Esophagus muscularis mucosa (tissue), 4 donors: ENCODE measurements at places on chromosomes 4 and X.

DNA sequence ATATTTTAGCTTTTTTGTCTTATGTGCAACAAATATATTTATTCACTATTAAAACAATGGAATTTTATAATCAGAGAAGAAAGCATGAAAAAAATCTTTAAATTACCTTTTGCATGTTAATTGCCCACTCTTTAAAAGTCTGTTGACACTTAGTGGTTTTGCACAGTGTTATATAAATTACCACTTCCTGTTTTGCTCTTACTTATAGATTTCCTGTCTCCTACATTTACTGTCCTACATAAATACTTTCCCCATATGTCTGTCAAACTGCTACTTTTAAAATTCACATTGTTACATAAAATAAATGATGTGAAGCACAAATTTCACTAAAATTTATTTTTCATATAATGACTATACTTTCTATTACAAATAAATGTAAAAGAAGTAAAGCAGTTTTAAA, 161.1 kb upstream of the NDST4 start:
- DNase-seq: no peak

DNA sequence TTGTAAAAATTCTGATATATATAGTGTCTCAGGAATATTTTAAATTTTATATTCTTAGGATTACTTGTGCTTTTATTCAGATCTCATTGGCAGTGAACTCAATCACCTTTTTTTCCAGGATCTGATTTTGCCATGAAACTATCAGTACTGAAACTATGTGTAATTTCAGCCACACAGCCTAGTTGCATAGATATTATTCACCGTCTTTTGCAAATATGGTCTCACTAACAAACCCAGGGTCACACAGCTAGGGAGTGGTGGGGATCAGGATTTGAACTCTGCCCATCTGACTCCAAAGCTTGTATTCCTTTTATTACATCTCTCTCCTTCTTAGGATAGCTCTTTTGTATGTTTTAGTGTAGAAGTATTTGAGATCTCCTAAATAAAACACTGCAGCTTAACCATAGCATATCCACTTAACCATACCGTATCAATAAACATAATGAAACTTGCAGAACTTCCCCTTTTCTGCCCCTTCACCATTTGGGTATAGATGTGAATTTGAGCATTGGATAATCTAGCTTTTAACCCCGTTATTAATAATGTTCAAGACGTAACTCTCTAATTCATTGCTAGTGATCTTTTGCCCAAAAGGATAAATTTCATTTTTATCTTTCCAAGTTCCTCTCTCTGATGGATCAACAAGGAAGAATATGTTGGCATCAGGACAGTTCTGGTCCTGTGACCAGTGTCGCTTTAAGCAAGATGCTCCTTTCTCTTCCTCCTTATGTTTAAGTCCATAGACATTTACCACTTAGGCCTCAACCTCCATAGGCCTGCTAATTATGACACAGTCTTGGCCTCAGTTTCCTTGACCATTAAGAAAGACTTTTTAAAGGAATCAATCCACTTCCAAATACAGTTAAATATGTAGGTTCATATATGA, 74.6 kb downstream of the RAPGEF2 start:
- no peak for DNase-seq

DNA sequence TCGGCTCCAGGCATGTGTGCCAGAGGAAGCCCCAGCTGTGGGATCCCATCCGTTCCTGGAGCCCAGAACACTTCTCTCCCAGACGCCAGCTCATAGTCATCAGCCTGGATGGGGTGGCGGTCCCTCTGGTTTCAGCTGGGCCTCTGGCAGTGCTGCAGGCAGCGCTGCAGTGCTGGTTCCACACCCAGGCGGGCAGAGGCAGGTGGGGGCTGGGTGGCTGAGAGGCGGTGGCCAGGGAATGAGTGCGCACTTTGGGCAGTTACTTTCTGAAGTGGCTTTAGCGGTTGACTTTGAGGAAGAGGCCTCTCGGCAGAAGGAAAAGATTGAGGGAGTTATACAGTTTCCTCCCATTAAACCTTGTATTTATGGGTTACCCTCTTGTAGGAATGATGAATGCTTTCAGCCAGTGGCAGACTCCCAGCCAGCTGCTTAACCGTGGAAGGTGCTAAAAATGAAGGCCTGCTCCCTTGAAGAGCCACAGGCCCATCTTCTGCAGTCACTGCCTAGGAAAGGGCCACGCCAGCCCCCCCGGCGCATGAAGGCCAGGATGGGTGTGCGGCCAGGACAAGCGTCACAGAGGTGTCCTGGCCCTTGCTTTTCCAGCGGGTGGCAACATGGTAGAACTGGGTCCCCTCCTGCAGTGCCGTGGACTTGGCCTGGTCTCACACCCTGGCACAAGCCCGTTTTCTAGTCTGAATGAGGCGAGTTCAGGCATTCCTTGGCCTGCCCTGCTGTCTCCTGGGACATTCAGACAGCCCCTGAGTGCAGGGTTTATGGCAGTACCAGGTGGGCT, 9.9 kb downstream of the TADA2B start:
- no peak for DNase-seq

GRCh38 chrX:34382416-34382815, 250.3 kb upstream of the FAM47A start:
- DNase-seq: no peak

DNA sequence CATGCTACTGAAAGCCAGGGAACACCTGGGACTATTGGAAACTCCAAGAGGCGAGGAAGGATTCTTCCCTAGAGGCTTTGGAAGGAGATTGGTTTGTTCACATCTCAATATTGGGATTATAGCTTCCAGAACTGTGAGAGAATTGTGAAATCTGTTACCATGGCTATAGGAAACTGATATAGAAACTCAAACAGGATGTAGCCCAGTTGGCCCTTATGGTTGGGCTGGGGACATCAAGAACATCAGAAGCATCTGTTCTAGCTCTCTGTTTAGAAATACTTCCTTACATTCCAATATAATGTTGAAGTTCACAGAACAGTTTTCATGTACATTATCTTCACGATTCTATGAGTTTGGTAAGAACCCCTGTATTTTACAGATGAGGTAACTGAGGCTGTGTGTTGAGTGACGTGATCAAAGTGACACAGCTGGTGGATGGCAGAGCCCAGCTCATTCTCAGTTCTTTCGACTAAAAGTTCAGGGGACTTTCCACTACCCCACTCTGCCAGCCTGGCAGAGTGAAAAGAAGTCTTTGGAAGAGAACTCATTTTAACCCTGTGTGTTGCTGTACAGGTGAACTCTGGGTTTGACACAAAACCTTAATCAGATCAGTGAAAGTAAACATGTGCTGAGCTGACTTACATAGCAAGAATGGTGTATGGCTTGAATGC, 183.0 kb downstream of the GBA3 start:
- no peak for DNase-seq

DNA sequence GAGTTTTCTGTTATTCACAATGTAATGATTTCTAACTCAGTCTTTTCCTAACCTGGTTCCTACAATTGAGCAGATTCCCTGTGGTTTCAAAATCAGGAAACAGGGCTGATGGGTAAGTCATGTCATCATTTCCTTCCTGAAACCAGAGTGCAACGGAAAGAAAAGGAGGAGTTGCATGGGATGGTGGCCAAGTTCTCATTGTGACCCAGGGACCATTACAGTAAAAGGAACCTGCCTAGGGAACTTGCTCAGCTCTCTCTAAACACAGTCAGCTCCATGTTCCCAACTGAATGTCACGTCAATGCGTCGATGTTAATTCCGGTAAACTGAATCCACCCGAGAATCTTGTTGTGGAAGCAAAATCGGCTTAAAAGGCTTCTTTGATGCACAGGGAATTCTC, 51.2 kb downstream of the LGI2 start:
- DNase-seq: no peak

- DNase-seq: no peak
These were observed 1793.7 kb upstream of the TENM3 start for GRCh38 chr4:180449395-180449956.

GRCh38 chr4:52199574-52200338, 148.7 kb downstream of the SPATA18 start:
- no peak for DNase-seq

GRCh38 chr4:26171941-26172340, 148.9 kb upstream of the RBPJ start:
- DNase-seq: no peak

GRCh38 chr4:86819561-86819960, 29.6 kb downstream of the SLC10A6 start:
- DNase-seq: no peak

- DNase-seq: no peak
These were observed 173.5 kb upstream of the FMR1 start for GRCh38 chrX:147738265-147738664.

DNA sequence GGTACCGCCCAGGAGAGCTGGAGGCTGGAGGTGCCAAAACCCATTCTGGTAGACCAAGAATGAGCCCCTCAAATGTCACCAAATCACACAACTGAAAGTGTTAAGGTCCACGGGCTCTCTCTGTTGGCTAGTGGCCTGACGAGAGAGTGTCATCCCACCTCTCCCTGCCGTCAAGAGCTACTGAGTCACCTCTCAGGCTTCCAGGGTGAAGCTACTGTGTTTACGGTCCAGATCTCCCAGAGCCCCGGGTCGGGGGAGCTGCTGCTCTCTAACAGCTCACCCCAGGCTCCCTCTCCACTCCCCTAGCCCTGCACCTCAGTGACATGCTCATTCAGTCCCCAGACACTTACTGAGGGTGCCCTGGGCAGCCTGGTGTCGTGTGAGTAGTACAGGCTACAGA, 59.2 kb downstream of the ADGRG2 start:
- DNase-seq: no peak

GRCh38 chrX:102610905-102611304, 11.6 kb downstream of the ARMCX5 start:
- DNase-seq: no peak

- no peak for DNase-seq
These were observed 156.6 kb downstream of the GATB start for GRCh38 chr4:151604238-151604637.

- no peak for DNase-seq
These were observed 1.0 kb upstream of the TLR1 start for GRCh38 chr4:38805530-38806145.

DNA sequence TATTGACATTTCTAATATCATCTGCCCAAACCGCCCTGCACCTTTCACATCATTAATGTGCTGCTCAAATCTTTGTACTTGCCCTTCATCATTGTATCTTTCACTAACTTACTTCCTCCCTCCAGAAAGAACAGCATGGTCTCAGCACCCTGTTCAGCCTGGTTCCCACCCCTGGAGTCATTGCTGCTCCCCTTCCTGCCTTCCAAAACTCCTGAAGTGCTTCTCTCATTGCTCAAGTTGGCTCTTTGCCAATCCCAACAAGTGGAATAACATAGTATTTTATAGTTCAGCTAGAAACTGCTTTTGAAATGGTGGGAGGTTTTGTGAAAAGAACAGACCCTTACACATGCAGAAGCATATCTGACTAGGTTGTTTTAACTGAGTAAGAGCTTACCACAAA, 14.0 kb upstream of the TTC29 start:
- no peak for DNase-seq

DNA sequence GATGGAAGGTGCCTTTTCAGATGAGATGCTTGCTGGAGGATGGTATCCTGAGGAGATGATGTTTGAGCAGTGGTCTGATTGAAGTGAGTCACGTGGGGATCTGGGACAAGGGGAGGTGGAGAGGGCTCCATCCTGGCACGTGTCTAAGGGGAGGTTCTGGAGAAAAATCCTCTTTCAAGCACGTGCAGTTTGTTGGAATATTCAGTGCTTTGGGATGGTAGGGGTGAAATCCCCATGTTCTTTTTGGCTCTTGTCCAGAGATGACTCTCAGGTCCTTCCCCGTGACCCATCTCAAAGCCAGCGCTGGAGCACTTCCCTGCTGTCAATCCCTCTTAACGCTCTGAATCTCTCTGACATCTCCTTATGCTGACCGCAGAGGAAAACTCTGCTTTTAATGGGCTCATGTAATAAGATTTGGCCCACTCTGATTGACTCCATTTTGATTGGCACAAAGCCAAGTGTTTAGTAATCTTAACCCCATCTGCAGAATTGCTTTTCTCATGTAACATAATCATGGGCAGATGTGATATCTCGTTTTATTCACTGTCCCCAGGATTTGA, 10.8 kb upstream of the KLKB1 start:
- no peak for DNase-seq

GRCh38 chrX:130756233-130756632, 146.8 kb downstream of the ENOX2 start:
- DNase-seq: no peak

GRCh38 chrX:155127940-155128339, 56.6 kb downstream of the BRCC3 start:
- no peak for DNase-seq

DNA sequence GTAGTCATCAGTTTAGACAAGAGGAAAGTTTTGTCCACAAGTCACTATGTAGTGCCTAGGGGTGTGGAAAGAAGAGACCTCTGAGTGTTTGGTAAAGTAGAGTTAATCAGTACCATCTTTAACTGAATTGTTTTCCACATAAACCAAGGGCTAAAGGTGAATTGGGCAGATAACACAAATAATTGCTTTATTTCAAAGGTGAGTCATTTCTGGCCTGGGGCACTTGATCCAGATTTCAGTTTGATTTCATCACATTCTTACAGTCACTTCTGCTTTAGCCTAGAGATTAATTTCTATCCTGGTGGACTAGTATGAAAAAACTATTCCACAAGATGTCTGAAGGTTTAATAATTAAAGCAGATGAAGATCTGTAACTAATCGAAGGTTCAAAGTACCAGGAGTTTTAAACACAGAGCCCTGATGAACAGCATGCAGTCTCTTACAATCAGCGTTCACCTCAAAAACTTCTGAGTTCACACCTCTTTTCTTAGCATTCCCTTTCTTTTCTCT, 74.5 kb upstream of the BOD1L1 start:
- no peak for DNase-seq

DNA sequence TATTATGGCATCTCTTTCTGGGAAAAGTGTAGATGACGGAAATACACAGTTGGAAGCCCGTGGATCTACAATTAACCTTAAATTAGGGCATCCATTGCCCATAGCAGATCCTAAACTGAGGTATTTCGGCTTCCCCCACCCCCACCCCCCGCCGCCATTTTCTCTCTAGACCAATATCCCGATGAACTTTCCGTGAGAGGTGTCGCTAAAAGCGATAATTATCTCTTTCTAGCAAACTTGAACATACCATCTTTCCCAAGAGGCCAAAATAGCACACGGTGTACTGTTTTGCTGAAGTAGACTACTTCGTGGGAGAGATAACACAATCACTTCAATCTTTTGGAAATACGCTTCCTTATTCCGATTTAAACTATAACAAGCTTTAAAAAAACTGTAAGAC, 554 bp downstream of the KLHL15 start:
- no peak for DNase-seq

DNA sequence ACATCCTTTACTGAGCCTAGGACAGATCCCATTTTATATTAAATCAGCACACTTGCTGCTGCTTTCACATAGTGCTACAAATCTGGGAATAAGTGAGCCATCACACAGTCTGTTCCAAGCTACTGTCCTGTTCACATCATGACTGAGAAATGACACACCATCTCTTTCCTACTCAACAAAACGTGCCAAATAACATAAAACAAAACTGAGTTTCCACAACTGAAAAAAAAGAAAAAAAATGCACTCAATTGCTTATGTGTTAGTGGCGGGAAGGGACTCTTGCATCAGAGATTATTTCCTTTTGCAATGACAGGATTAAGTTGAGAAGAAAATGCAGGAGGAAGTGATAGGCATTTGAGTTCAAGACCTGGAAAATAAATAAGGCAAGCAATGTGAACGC, 109.0 kb downstream of the SHROOM4 start:
- no peak for DNase-seq

GRCh38 chr4:148044912-148045352, 313.0 kb downstream of the ARHGAP10 start:
- no peak for DNase-seq
